NCI-H226 (cell line): ENCODE measurements at places on chromosomes 3 and 15.

- no peak for DNase-seq
These were observed 17.3 kb upstream of the RAB11A start for GRCh38 chr15:65851981-65852380.

DNA sequence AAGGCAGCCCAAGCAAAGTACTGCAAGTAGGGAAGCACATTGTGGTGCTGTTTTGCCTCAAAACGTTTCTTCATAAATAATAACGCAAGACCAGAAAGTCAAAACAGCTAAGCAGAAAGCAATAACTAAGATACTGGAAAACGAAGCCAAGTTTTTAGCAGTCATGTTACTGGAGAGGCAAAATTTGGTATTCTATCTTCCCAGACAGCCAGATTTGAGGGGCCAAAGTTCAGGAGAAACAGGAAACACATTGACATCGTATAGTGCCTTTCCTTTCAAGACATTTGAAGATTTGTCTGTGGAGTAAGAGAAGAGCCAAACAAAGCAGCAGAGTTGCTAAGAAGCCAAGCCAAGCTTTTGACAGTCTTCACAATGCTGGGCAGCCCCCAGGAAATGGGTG lies 843.6 kb upstream of the NECTIN3 start:
- DNase-seq: no peak

GRCh38 chr15:67148196-67148701 lies 82.8 kb downstream of the SMAD3 start:
- peak; percentile 64 for DNase-seq

DNA sequence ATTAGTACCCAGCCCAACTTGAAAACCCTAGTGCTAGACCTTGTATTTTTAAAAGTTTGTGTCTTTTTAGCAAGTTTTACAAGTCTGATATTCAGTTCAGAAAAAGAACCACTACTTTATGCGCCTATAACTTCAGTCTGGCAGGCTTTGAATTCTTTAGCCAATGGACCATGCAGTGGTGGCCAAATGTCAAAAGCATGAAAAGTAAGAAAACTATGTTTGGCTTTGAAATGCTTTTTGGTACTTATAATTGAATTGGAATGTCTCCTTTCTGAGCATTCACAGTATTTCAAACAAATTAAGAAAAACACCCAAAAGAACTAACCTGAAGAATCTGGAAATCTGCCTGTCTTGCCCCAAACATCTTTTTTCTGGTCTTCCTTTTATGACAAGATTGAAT lies 12.8 kb downstream of the WDR48 start:
- no peak for DNase-seq

- peak; percentile 22 for DNase-seq
These were observed 4.4 kb upstream of the XIRP1 start for GRCh38 chr3:39196671-39197356.

- DNase-seq: no peak
These were observed 681 bp downstream of the CHMP2B start for GRCh38 chr3:87227835-87228144.

DNA sequence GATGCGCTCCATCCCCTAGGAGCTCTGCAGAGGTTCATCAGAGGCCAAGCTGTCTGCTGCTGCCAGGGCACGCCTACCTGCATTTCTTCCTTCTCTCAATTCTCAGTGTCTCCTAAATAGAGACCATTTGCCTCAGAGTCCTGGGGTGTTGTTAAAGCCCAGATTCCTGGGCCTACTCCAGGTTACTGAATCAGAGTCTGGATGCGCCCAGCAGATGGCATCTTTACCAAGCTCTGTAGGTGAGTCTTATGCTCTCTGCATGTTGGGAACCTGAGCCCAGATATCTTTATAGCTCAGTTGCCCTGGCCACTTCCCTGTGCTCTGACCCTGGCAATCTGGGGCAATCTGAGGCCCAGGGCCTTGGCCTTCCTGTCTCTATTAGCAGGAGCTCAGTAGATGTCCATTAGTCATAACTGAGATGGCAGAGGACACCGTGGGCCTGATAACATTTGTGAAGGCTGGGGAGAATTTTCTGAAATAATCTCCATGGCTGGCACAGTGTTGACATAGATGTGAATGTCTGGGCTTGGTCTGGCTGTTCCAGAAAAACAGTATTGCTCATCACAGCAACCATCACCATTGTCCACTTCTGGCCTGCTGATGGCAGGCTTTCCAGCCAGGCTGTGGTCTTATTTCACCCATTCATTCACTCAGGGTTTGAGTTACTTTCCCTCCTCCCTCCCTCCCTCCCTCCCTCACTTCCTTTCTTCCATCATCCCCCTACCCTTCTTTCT lies 13.3 kb upstream of the RBP1 start:
- DNase-seq: no peak

DNA sequence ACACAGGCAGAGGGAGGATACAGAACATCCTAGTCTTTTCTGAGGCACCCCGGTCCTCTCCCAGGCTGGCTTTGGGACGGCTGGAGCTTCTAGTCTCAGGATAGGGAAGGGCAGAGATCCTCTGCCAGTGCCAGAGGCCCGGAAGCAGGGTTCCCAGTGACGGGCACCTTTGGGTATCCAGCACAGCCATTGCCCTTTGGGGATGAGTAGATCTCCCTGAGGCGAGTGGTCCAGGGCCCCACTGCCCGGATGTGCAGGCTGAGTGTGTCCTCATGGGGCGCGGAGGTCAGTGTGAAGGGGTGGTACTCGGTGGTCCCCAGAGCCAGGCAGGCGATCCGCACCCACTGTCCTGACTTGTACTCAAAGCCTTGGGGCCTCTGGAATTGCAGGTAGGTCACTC lies 18.3 kb downstream of the DUOX2 start:
- no peak for DNase-seq

- DNase-seq: no peak
These were observed 36.6 kb downstream of the RFX7 start for GRCh38 chr15:56207092-56207491.

DNA sequence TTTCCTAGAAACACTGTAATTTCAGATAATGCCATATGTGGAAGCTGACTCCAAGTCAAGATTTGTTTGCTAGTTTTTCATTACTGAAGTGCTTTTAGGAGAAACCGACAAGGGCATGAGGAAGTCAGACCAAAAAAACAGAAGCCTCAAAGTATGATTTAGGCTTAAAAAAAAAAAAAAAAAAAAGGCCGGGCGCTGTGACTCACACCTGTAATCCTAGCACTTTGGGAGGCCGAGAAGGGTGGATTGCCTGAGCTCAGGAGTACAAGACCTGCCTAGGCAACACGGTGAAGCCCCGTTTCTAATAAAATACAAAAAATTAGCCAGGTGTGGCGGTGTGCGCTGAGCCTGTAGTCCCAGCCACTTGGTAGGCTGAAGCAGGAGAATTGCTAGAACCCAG lies 11.6 kb downstream of the RPL15 start:
- DNase-seq: peak; percentile 6

- no peak for DNase-seq
These were observed 61.2 kb downstream of the ADAMTSL3 start for GRCh38 chr15:83714939-83715628.

- no peak for DNase-seq
These were observed 110.8 kb downstream of the ADCY5 start for GRCh38 chr3:123337948-123338619.

- peak; percentile 39 for DNase-seq
These were observed 112.5 kb downstream of the ZIC1 start for GRCh38 chr3:147521646-147522045.

DNA sequence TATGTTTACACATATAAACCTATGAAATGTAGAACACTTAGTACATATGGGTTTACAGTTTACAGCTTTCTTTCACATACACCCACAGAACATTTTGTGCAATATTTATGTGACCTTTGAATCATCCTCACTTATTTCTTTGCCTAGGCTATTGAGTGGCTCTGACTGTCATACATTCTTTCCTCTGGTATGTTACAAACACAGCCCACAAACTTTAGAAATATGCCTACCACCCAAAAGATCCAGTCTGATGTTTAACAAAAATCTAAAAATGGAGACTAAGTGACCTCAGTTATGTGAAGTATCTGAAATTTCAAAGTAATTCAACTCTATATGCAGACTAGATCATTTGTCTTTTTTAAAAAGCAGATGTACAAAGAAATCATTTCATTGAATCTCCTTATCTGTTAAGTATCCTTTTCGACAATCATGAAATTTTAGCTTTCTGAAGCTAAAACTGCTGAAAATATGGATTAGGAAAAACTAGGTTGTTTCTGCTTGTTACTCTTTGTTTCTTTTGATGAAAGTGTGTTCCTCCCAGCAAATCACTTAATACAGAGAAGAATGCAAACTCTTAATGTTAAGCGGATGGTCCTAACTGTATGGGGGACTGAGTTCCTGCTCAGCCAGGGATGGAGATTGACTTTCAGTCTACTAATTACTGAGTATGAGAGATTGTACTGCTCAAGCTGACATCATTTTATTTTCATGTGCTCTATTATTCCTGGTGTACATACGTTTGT lies 27.7 kb downstream of the CCDC54 start:
- DNase-seq: peak; percentile 11

DNA sequence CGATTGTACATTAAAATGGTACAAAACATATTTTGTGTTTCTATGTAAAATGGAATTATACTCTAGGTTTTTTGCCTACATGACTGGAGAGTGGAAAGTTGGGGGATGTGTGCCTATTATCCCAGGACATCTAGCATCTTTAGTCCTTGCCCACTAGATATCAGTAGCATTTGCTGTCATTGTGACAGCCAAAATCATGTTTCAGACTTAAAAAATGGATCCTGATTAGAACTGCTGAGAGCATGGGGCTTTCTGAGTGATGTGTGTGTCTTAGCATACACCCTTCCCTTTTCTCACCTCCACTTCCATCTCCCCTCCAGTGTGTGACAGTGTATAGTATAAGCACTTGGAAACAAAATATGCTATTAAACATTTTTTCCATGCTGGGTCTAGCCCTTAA lies 13.3 kb downstream of the ARMC8 start:
- DNase-seq: no peak

- no peak for DNase-seq
These were observed 6.2 kb downstream of the TGFBR2 start for GRCh38 chr3:30612437-30613132.

- no peak for DNase-seq
These were observed 268.9 kb downstream of the UACA start for GRCh38 chr15:70494517-70494851.

DNA sequence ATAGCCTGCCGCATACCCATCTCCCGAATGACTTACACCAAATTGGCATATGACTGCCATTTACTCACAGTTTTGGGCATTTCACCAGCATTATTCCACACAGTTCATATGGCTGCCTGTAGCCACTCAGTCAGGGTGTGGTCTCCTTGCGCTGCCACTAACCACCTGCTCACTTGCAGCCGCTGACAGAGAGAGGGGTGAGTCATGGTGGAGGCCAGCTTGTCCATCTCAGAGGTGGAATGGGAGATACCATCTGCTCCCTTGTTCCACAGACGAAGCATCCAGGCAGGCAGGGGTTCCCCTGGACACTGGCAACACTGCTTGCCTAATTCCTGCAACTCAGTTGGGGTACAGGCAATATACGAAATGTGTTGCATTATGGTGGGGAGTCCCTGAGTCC lies 15.6 kb downstream of the CCRL2 start:
- peak; percentile 85 for DNase-seq

GRCh38 chr3:98553753-98554152 lies 22.0 kb downstream of the GPR15 start:
- no peak for DNase-seq

- no peak for DNase-seq
These were observed 283.2 kb upstream of the KCNH8 start for GRCh38 chr3:18864933-18865731.

- peak; percentile 3 for DNase-seq
These were observed 342.2 kb downstream of the GBE1 start for GRCh38 chr3:81419228-81419627.

GRCh38 chr15:83207660-83208366 lies at the start of gene HDGFL3:
HDGFL3 (minus strand) TSS chr15:83207823; CDS start chr15:83207414, 409 bp downstream.
- DNase-seq: no peak

DNA sequence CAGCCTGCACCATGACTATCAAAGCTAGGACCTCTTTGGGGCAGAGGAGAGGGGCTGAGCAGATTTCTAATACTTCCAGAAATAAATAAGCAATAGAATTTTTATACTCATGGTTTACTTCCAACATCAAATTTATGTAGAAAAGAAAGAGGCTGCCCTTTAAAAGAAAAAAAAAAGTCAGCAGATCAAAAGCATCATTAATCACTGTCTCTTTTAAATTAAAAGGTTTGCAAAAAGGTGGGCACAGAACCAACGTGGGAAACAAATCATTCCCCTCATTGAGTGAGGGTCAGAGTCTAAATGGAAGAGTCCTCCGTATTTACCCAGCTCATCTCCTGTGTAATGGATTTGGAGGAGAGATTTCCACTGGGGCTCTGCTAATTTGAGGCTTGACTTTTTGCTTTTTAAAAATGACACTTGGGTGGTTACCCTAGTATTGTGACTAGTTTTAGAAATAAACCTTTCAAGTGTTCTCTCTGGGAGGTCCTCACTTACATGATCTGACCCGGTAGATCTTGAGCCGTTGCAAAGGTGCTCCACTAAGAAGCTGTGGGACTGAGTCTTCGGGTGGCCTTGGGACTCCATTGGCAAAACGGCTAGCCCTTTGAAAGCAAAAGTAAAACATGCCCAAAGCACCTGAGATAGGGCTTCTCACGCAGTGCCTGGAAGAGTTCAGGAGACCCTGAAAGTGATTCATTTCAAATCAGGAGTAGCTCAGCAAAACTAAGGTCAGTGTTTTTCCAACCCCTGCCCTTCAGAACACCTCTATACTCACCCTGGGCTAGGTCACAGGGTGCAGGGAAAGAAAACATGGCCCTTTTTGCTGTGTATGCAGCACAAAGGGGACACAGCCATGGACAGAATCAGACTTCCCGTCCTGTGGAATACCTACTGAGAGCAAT lies 320.9 kb downstream of the FOXP1 start:
- DNase-seq: no peak

GRCh38 chr3:50559702-50560101 lies 7.8 kb downstream of the C3orf18 start:
- DNase-seq: no peak

DNA sequence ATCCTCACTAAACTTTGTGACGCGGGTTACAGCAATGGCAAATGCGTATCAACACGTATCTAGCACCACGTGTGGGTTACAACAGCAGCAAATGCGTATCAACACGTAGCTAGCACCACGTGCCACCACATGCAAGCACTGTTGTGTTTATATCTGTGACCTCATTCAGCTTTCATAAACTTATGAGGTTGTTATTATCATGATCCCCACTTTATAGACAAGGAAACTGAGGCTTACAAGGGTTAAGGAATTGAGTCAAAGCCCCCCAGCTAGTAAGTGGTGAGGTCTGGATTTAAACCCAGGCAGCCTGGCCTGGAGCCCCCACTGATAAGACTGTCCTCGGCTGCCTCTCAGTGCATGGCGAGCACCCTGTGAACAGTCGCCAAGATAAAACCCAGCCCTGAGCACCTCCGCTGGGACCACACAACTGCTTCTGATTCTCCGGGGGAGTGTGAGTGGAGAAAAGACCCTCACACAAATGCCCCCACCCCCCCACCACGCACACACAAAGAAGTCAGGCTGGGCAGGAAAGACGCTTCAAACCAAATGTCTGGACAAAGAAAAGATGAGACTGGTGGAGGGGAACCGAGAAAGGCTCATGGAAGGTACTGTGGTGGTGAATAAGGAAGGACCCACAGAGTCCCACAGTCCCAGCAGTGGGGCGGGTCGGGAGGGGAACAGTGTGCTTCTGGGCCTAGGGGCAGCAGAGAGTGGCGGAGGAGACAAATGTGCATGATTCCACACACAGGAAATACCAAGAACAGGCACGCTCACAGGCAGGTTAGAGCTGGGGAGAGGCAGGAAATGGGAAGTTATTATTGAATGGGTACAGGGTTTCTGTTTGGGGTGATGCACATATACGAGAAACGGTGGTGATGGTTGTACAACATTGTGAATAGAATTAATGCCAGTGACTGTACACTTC lies 173.4 kb downstream of the XXYLT1 start:
- no peak for DNase-seq

GRCh38 chr3:41075975-41076374 lies 123.3 kb upstream of the CTNNB1 start:
- peak; percentile 20 for DNase-seq

GRCh38 chr15:27017168-27017809 lies 46.3 kb downstream of the GABRG3 start:
- peak; percentile 2 for DNase-seq
